Midbrain (tissue), 1 donor: ENCODE measurements at places on chromosomes 11 and 22.

- no peak for DNase-seq
Observed at GRCh38 chr11:35689081-35689996, 26.8 kb downstream of the TRIM44 start.

DNA sequence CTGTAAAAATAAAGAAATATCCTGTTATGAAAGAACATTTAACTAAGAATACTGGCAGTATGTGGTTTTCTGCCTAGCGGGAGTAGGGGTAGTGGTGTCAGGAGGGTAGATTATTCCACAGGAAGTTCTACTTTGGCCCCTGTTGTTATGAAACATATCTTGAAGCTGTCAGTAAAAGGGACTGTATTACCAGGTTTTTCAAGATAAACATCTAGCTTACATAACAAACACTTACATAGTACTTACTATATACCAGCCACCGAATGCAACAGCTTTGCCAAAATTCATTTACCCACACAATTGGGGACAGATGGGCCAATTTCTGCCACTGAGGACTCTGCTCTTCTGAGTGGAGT, 3.7 kb downstream of the TMEM123 start:
- no peak for DNase-seq

DNA sequence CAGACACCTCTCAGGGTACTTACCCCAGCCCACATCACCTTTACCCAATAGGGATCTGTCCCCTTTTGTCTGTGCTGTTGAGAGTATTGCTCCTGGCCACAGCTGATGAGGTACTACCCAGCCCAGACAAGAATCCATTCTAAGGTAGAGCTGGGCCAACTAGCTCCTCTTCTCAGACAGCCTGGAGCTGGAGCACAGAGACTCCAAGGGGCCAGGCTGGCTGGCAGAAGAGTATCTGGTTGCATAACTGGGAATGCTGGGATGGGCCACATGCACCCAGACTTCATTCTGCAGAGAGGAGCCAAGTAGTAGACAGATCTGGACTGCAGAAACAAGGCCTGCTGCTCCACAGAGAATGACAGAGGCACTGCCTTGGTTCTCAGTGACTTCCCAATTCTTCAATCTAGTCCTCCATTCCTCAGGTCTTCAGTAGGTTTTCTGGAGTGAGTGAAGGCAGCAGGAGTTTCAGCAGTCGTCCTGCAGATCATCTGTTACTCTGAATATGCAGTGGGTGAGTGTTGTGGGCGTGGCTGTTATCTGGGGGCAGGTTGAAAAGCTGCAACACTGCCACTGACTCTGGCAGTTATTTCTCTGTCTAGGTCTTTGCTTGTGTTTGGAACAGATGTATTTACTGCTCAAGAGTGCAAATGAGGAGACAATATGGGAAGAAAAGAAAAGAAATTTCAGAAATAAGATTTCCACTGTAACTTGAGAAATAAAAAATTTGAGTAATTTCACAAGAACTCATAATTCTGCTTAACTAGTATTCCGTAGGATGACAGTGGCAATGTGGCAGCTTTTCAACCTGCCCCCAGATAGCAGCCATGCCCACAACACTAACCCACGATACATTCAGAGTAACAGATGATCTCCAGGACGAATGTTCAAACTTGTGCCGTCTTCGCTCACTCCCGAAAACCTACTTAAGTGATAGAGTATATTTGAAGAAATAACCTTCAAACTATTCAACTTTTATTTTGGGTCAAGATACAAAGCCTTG, 34.9 kb downstream of the MAPK1 start:
- DNase-seq, result no peak

DNA sequence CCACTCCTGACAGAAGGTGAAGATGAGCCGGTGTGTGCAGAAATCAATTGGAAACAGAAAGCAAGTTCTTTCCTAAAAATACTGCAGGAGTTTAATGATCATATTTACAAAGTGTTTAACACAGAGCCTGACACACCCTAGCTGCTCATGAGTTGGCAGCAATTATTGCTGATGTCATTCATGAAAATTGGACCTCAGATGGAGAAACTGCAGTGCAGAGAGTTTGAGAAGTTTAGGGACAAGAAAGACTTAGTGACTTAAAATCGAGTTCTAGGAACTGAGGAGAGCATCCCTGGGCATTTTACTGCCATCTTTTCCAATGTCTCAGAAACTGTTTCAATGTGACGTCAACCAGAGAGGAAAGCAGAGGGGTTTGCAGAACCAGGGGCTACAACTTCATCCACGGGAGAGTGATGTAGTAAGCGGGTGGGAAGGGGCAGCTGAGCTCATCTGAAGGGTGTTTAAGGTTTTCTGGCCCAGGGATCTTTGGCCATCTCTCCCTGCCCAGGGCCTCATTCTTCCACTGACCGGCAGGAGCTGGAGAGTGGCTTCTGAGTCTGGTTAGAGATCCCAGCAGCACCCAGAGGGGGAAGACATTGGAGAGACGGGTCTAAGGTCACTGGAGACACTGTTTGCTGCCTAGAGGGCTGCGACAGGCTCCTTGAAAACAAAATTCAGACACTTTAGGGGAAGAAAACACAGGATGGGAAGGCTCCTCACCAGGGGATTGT, 21.1 kb upstream of the IGLL5 start:
- DNase-seq, result no peak

- DNase-seq, result peak; percentile 80
Observed at GRCh38 chr11:65884716-65885092, 3.6 kb downstream of the FIBP start.

- no peak for DNase-seq
Observed at GRCh38 chr11:1150769-1151365, 6.9 kb upstream of the MUC5AC start.

- DNase-seq, result no peak
Observed at GRCh38 chr11:80188076-80188627, 747.3 kb upstream of the TENM4 start.

DNA sequence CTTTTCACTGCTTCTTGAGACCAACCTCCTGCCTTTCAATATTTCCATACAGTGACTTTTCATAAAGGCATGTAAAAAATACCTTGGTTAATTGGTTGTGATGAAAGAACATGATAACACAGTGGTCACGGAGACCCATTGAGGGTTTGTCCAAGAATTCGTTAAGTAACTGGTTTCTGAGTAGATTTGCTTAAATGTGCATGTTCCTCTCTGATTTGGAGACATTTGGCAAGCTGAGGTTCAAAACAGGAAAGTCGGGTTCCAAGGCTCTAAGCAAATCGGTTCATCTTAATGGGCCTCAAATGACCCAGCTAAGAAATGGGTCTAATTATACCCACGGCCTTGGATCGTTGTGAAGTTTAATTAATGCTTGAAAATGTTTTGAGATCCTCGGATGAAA, 36.9 kb upstream of the CCND1 start:
- no peak for DNase-seq

GRCh38 chr11:36628765-36629244, 30.8 kb upstream of the RAG2 start:
- DNase-seq, result no peak

DNA sequence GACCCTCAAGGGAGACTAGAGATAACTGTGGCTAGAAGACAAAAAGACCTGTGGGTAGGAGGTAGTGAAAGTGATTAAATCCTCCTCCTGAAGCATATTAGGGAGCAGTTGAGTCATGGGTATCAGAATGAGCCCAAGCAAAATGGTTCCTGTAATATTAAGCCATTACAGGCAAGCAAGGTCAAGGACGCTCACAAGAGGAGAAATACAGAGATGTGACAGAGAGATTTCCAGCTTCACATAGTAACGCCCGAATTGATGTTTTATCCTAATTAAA, 77.7 kb downstream of the FAM76B start:
- no peak for DNase-seq

DNA sequence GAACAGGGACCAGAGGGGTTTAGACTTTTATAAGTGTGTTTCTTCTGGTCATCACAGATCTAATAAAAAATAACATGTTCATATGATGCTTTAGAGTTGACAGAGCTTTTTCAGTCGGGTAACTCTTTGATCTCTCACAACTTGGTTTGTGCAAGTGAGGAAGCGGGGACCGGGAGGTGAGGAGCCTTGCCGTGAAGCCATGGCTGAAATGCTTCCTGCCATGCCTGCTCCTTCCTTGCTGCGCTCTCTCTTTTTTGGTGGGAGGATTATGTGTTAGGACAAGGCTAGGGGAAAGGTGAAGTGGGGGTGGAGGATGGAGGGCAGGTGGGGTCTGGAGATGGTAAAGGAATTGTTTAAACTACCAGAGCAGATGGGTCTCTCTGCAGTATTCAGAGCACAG, 23.8 kb downstream of the TEAD1 start:
- DNase-seq, result no peak

GRCh38 chr11:36738292-36738861, 140.3 kb upstream of the RAG2 start:
- DNase-seq, result no peak

DNA sequence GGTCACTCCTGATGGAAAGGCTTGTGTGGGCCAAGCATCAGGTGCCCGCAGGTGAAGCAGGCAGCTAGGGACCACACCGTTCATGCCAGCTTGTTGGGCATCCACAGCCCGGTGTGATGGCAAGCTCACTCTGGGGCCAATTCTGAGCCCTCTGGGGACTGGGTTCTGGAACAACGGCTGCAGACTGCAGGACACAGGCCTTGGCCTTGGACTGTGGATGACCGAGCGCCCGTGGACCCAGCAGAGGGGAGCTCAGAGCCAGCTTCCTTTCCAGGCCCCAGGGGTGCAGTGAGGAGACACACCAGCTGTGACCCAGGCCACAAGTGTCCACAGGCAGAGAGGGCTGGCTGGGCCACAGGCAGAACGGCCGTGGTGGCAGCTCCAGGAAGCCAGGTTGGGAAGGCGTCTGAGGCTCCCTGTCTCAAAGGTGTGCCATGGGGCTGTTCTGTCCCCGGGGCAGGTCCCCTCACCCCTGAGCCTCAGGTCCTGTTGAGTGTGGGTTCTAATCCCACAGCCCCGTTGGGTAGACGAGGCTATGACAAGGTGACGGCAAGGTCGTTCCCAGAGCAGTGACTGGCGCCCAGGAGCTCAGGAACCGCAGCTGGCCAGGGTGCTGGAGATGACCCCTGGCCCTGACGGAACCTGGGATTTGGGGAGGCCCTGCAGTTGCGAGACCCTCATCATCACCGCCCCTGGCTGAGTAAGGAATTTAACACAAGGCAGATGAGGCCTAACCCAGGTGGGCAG, 1079.4 kb downstream of the BRD1 start:
- DNase-seq, result no peak

DNA sequence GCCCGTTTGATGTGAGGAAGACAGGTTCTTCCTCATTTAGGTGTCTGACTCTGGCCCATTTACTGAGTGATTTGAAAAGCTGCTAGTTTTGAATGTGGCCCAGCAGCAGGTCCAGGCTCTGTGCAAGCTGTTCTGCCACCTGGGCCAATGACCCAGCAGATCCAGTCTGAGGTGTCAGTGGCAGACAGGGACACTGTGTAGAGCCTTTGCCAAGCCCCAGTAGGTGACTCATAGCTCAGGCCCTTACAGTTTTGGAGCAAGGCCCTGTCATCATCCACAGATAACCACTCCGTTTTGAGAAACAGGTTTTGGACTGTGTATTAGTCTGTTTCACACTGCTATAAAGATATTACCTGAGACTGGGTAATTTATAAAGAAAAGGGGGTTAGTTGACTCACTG, 23.9 kb downstream of the TSPAN32 start:
- no peak for DNase-seq
